Ascending aorta (tissue), 2 donors: ENCODE measurements at places on chromosomes 5 and 9. TPM values are rescaled to one million over a fixed set of nuclear protein-coding genes. Genes with fewer than 3 reads are reported as not detected.

PDCD1LG2 gene
- 1.1 TPM for total RNA-seq

PCDH1 gene
- 165 TPM for total RNA-seq

TNFSF8 gene
- 0.96 TPM for total RNA-seq

PTGES gene
- 8.9 TPM for total RNA-seq

GHR gene
- total RNA-seq, result 6.4 TPM

PRRX2 gene
- total RNA-seq, result 112 TPM

NTNG2 gene
- total RNA-seq, result 5.9 TPM
